Stimulated activated naive CD4-positive, alpha-beta T cell treated with Interleukin-2 at 50 U/mL for 16 hours (primary cell): ENCODE measurements at places on chromosomes 2 and 18.
A peak's percentile ranks its signal among the peaks of the same experiment; 100 is the strongest.

GRCh38 chr2:68832233-68832869, 38.8 kb downstream of the BMP10 start:
- peak; percentile 41 for DNase-seq

GRCh38 chr2:241885946-241886643, 16.6 kb downstream of the RTP5 start:
- no peak for DNase-seq

DNA sequence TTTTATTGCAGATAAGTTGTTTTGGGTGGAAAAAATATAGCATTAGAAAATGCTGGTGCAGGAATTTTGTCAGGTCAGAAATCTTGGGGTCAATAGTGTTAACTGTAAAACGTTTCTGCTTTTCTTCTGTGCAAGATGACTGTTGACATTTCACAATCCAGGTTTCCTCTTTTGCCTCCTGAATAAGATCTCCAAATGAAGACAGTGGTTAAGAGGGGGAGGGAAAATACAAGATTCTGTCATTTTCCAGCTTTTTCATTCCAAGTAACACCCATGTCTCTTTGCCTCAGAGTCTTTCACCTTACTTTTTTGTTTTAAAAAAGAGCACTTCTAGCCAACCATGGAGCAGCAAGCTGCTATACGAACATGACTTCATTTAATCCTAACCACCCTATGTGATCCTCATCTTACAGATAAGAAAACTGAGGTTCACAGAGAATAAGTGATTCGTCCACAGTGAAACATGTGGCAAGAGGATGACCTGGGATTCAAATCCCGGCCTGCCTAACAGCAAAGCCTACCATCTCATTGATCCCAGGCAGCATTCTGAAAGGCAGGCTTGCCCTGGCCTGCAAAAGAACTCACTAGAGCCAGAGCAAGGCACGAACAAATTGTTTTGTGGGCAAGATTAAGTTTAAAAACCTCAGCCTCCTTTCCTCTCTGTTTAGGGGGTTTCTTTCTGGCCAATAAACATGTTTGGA, 3.0 kb downstream of the PLEK start:
- DNase-seq: no peak

- no peak for DNase-seq
Observed at GRCh38 chr2:60499651-60500265, 53.7 kb downstream of the BCL11A start.

- DNase-seq: no peak
Observed at GRCh38 chr18:49716035-49716434, 97.3 kb downstream of the ACAA2 start.

DNA sequence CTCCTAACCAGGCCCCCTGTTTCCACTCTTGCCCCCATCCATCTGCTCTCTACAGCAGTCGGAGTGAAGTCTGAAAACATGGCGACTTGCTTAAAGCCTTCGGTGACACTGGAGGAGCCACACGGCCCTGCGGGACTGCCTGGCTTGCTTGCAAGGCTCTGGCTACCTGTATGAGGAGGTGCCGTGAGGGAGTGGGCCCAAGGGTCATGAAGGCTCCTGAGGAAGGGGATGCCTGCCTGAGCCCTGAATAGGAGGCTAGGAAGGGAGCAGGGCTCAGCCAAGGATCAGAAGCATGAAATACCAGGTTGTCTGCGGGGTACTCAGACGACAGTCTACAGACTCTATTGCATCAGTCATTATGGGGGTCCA, 75.4 kb downstream of the EMX1 start:
- no peak for DNase-seq

- no peak for DNase-seq
Observed at GRCh38 chr2:32877587-32878510, 68.9 kb upstream of the LTBP1 start.

DNA sequence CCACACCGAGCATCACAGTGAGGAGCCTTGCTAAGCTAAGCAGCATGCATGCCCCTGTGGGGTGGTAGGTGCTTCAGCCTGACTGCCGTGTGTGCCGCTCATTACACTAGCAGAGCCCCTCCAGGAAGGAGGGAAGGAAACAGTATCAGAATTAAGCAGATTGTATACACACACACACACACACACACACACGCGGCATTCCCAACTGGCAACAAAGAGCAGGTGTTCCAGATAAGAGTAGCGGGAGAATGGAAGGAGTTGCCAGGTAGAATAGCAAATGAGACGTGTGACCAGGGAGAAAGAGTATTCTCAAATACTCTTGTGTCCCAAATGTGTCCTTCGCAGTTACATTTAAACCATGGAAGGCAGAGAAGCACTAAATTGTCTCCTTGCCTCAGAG, 47.6 kb upstream of the TTC39C start:
- DNase-seq: no peak

GRCh38 chr2:139790136-139790535, 1009.9 kb upstream of the NXPH2 start:
- no peak for DNase-seq

- no peak for DNase-seq
Observed at GRCh38 chr2:54894467-54894866, 155.8 kb downstream of the RTN4 start.
